ENCODE measurements at places on chromosomes 16 and 17.

GRCh38 chr17:56793957-56794356 is 39.8 kb downstream of the C17orf67 start:
- DNase-seq: no peak

DNA sequence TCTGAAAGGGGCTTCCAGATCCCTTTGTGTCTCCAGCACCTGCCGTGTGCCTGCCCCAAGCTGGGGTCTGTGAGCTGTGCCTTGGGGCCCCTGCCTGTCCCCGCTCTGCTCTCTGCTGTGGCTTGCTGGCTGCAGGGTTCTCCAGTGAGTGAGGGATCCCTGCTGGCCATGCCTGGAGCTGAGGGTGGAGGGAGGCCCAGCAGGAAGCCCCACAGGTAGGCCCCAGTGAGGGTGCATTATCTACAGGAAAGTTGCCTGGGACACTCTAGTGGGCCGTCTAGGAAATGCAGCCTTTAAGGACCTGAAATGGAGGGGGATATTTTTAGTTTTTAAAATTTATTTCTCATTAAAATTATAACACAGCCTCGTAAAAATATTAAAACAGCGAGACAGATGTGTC is 50.9 kb downstream of the JPH3 start:
- peak; percentile 34 for DNase-seq

DNA sequence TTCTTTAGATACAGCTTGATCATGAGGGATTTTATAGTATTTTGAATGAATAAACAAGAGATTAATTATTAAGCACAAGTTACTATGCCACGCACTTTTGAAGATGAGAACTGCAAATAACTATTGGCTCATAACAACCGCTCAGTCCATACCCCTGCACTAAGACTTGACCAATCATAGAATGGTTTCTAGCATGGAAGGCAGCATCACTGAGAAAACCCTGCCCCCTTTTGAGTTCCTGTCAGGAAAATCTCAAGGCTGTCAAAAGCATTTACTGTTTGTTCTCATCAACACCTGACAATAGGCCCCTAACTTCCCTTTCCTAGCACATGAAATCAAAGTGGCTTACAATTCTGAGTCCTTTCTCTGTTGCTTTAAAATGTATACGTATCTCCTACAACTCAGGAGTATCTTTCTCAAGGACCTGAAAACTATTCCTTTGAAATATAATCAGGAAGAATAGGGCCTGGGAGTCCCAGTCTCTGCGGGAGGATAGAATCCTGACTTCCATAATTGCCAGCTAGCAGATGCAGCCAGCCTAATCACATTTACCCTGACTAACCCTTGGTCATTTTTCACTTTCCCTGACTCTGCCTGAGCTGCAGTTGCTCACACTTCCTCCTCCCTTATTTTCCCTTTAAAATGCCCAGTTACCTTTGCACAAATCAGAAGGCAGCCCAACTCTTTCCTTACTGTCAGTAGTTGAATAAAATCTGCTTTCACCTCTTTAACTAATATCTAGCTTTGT is 9.1 kb upstream of the MMD start:
- DNase-seq: no peak

DNA sequence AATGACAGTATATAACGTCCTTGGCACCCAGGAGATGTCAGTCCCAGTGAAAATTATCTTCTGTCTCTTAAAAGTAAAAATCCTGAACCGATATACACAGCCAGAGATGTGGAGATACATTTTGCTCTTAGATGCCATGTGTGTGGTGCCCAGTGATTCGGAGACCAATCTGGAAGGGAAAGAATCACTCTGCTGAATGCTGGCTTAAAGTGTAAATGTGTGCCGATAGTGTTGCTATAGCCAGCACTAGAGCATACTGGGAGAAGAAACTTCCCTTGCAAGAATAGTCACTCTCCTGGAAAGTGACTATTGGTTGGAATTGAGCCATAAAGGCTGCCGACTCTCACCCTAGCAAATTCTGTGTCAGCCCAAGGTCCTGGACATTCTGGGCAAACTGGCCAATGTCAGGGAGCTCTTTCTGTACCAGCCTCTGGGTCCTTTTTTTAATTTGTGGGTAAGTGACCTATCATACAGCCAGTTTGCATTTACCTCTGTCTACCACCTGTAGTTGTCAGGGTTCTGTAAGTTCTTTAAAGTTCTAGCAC is 44.2 kb upstream of the HNF1B start:
- DNase-seq: no peak

DNA sequence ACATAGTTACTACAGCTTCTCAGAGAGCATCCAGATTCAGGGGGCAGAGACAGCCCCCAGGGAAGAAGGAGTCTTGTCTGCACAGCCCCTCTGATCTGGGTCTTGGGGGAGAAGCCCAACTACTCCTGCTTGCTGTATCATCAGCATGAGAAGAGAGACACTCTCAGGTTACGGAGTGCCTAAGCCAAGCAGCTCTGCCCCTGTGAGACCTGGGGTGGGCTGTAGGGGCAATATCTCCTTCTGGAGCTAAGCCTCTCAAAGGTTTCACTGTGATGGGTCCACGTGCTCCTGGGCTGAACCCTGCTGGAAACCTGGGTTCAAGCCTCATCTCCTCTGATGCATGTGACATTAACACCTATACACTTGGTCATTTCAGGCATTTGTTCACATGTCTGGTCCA is 123.2 kb downstream of the CPPED1 start:
- DNase-seq: no peak

DNA sequence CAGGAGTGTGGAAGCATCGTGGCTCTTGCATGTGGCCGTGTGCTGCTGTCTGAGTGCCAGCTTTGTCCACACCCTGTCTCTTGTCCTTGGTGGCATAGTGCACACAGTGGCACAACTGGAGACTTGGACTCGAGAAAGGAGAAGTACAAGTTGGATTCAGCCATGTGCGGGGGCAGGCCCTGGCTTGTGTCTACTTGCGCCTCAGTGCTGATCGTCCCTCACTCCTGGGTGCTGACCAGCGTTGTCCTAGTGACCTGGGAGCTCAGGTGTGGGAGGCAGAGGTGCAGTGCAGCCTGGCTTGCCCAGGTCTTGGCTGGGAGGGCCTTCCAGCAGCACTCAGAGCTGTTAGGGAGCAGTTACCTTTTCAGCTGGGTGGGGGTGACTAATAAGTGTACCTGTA is 20.6 kb downstream of the MPRIP start:
- DNase-seq: no peak

- no peak for DNase-seq
These were observed 8.0 kb upstream of the ARHGDIA start for GRCh38 chr17:81879121-81879520.

GRCh38 chr17:8160224-8160577 is 2.5 kb downstream of the VAMP2 start:
- no peak for DNase-seq
